ENCODE measurements at places on chromosomes 7 and 10. TPM values are rescaled to one million over a fixed set of nuclear protein-coding genes. Genes with fewer than 3 reads are reported as not detected.

Gene LRRC18
- not detected for total RNA-seq

GRCh38 chr7:132491391-132491945 lies 84.8 kb downstream of the PLXNA4 start:
- DNase-seq: no peak

GRCh38 chr7:85274454-85274853 lies 87.6 kb upstream of the SEMA3D start:
- DNase-seq: no peak

DNA sequence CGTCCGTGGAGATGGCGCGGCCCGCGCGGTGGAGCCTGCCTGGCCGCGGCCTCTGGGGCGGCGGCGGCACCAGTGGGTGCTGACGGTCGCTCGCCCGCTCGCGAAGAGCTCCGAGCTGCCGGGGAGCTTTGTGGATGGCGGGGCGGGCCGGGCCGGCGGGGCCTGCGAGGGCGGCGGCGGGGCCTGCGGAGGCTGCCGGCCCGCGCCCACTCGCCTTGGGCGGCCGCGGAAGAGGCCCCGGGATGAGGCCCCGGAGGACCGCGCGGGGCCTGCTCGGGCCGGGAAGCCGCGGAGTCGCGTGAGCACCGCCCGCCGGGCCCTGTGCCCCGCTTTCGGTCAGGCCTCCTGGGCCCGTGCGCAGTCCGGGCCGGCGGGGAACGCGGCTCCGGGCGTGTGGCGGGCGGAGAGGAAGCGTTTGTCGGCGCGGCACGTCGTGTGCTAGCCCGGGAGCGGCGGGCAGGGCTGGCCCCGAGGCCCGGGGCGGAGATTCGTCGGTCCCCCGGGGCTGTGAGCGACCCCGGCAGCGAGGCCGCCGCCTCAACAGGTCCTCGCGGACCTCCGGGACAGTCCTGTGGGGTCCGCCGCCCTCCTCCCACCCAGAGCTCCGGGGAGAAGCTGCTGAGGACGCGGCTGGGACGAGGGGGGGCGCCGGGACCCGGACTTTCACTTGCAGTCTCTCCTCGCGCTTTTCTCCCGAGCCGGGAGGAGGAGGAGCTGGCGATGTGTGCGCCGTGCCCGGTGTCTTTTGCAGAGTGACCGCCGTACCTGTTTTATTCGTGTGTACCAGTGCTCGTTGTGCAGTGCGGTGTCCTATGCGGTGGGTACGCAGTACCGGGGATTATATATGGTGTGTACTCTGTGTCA lies 578 bp downstream of the ZMYND11 start:
- peak; percentile 33 for DNase-seq

Gene SH2B2
- total RNA-seq: 2.5 TPM

Gene FBXO24
- 0.48 TPM for total RNA-seq

Gene ARHGAP19
- total RNA-seq: 15.2 TPM

- no peak for DNase-seq
Measured at GRCh38 chr7:90025771-90026170, 128.5 kb upstream of the STEAP1 start.

DNA sequence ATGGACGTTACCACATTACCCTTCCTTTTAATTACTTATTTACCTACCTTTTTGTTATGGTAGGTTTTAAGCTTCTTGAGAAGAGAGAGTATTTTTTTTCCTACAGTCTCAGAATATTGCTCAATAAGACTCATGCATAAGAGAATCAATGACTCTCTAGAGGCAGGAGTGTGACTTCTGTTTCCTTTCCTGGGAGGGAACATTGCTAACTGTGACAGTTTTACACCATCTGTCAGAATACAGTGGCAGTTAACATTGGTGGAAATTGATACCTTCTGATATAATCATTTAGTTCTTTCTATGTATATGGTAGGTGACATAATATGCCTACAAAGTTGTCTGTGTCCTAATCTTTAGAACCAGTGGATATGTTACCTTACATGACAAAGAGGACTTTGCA lies 348.7 kb upstream of the POT1 start:
- no peak for DNase-seq

Gene ZNF467
- total RNA-seq: not detected

DNA sequence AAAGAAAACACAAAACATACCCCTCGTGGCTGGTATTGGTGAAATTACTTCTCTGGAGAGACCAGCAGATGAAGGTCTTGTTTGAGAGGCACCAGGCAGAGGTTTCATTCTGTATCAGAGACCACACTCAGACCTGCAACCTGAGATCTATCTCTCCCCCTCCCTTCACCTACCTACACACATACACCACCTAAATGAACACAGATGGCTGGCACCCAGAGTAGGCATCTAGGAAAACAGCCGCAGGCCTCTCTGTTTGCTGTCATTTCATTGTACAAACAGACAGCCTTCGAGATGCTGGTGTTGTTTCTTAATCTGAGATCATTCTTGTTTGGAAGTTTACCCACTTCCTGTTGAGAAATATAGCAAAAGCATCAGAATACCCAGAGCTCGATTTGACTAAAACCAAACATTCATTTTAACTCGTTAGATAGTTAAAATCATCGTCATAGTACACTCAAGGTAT lies 173.9 kb upstream of the SLC25A13 start:
- DNase-seq: no peak

Gene FAM221A
- 16.6 TPM for total RNA-seq

- no peak for DNase-seq
Measured at GRCh38 chr7:156816943-156817572, 75.9 kb downstream of the LMBR1 start.

- no peak for DNase-seq
Measured at GRCh38 chr10:28480628-28480965, 52.3 kb upstream of the WAC start.

Gene BEND7
- 22.0 TPM for total RNA-seq

DNA sequence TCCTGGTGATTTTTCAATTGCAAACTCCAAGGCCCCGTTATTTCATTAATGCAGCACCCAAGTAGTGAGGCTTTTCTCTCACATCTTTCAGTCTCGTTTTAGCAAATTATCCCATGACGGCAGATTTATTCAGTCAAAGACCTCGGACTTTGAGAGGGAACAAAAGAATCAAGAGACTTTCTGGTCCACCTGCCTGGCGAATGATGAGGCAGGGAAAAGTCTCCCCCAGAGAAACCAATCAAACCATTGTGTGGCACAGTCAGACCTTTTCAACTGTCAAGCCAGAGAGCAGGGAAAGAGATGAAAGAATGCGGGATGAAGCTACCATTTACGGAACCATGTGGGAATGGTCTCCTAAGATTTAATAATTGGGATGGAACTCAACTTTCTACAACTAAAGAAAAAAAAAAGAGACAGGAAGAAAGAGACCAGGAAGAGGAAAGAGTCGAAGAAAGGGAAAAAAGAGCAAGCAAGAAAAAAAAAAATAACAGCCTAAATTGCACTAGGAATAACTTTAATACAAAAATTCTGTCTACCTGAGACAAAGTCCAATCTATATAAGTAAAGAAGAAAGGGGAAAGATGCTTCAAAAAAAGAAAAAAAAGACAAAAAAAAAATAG lies 22.8 kb downstream of the GLI3 start:
- DNase-seq: no peak

DNA sequence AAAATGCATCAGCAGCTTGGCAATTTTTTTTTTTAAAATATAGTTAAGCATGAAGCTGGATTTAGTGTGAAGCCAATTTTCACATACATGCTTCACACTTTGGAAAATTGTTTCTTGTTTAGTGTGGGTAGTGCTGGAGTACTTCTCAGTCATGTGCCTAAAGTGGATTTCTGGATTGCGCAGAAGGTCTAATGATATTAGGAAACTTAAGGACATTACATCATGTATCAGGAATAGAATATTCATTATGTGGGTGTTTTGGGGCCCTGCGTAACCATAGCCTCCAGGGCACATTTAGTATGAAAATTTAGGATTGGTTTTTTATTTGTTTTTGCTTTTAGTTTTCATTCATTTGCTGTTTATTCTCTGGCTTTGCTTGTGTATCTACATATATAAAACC lies 28.8 kb upstream of the BNIP3 start:
- DNase-seq: no peak

DNA sequence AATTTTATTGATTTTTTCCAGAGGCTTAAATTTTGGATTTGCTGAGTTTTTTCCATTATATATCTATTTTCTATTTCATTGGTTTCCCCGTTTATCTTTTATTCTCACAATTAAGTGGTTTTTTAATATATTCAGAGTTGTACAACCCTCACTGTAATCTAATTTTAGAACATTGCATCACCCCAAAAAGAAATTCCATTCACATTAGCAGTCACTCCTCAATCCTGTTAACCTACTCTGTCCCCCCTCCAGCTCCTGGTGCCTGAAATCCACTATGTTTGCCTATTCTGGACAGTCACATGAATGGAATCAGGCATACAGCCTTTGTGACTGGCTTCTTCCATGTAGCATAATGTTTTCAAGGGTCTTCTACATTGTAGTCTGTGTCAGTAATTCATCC lies 55.8 kb upstream of the ITGA8 start:
- peak; percentile 38 for DNase-seq

Gene ANKRD30A
- not detected for total RNA-seq

- no peak for DNase-seq
Measured at GRCh38 chr10:6018422-6018821, 41.1 kb upstream of the IL15RA start.

DNA sequence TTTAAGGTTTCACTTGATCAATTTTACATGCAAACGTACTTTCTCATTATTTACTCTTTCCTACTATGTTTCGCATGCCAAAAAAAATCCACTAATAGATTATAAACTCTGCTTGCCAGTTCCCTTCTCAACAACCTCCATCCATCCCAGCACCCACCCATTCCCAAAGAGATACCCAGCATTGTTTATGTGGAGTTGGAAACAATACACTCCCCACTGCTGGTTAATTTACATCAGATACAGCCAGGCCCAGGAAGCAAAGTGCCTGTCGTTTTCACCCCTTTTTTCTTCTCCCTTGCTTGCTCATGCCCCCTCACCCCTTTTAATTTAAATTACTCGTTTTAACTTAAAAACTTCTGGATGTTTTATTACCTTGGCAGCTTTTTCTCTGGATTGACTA lies 59.9 kb downstream of the HIBADH start:
- no peak for DNase-seq

Gene OR6V1
- total RNA-seq: not detected

Gene CPN1
- not detected for total RNA-seq

DNA sequence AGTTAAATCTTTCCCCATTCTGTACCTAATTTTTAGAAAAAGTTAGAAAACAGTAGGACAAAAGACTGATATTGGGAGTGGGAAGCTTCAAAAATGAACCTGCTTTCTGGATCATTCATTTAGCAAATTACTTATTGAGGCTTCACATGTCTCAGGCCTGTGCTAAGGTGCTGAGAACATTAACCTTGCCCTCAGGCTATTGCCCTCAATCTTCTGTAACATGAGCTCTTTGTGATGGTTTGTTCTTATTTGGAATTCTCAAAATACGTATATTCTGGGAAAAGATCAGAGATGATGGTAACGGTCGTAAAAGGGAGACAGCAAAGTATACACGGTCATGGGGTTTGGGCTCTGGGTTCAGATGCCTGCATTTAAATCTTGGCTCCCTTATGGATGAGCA lies 39.5 kb upstream of the PRKG1 start:
- no peak for DNase-seq

GRCh38 chr10:99344715-99345114 lies 15.6 kb downstream of the CNNM1 start:
- DNase-seq: no peak

DNA sequence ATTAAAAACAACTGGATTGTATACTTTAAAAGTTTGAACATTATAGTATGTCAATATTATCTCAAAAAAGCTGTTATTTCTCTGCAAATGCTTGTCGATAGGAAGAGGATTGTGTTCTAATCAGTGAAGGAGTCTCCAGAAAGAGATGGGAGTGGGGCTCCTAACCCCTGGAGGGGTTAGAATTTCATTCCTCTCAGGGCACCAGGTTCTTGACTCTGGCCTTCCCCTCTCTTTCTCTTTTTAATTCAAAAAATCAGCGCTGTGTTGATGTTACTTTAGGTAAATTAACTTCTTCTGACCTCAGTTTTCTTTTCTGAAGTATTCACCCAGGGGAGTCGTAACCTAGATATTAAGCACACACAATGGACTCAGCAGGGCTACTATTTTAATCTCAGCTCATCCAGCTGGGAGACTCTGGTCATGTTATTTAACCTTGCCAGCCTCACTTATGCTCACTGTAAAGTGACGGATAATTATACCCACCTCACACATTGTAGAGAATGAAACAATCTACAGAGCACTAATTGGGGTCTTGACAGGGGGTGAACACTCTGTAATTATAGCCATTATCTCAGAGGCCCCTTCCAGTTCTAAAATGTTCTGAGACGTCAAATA lies 59.4 kb downstream of the GCC1 start:
- DNase-seq: no peak

GRCh38 chr10:120612756-120613155 lies 155.7 kb downstream of the PLPP4 start:
- no peak for DNase-seq

- peak; percentile 87 for DNase-seq
Measured at GRCh38 chr7:81285142-81285871, 366.5 kb upstream of the SEMA3C start.

Gene GNGT1
- 0.24 TPM for total RNA-seq

- no peak for DNase-seq
Measured at GRCh38 chr7:51639661-51640334, 323.2 kb upstream of the COBL start.

Gene PPP1R17
- not detected for total RNA-seq

DNA sequence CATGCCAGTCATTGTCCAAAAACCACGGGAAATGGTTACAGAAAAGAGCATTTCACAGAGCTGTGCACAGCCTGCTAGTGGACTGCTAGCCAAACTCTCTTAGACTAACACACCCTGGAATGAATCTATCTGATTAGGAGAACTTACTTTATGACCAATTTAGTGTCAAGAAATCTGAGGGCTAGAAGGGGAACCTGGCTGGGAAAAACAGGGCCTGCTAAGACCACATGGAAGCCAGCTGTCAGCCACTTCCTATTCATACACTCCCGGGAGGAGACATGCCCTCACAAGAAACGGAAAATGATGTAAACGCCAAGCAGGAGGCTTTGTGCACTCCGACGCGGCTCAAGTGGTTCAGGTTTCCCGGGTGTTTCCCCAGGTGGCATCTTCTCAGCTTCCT lies 54.8 kb downstream of the MPP7 start:
- no peak for DNase-seq

Gene CWF19L1
- total RNA-seq: 47.1 TPM

Gene TRIL
- not detected for total RNA-seq

DNA sequence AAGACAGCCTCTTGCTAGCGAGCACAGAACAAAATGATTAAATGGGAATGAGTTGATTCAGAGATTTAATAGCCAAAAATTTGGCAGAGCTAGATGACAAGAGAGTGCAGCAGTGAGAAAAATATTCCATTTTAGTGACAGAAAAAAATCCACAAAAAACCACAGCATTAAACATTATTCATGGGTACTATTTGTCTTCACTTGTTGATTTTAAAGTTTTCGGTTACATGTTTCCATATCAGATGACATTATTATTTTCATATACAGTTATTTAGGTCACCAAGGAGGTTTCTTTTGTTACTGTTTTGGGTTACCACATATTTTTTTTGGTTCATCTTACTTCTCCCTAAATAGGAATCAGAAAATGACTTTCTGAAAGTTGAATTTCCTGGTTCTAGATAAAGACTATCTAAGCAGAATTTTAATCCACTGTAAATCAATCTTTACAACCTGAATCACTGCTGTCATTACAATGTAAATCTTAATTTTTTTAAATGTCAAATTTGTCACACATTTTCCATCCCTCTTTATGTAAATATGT lies 87.9 kb downstream of the SVIL start:
- DNase-seq: no peak

- DNase-seq: peak; percentile 53
Measured at GRCh38 chr7:105388356-105389087, at the start of gene SRPK2. TSS of gene SRPK2 (minus strand) at chr7:105388921.

All from A172 (cell line).